GM18507 (cell line): ENCODE measurements at places on chromosomes 13 and 19.
A peak's percentile ranks its signal among the peaks of the same experiment; 100 is the strongest.

DNA sequence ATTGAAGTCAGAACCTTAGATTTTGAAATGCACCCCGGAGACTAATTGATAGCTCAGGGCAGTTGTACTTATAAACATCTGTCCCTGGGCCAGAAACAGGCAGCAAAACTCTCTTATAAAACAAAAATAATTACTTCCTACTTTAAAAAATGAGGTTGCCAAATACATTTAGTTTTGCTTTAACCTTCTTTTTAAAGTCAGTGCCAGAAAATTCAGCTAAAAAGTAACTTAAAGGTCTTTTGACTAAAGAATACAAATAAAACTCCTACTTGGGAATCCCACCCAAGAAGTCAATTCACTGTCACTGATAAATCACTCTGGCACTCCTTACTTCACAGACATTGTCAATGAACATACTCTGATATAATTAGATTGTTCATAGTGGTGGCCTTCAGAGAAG lies 60.7 kb downstream of the DOCK9 start:
- DNase-seq: no peak

DNA sequence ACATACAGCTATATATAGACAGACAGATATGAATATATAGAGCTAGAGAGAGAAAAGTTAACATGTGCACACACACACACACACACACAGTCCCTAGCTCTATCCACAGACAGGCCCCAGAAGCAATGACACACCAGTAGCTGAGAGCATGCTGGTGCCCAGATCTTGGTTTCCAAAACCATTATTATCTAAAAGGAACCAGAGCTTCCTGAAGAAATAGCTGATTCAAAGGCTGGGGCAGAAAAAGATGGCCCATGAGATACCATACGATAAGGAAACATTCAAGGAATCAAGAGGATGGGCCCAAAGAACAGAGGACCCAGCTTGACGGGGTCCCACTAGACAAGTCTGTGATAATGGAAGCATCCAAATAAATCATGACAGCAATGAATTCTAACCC lies 53.4 kb downstream of the ABCC4 start:
- DNase-seq: no peak

DNA sequence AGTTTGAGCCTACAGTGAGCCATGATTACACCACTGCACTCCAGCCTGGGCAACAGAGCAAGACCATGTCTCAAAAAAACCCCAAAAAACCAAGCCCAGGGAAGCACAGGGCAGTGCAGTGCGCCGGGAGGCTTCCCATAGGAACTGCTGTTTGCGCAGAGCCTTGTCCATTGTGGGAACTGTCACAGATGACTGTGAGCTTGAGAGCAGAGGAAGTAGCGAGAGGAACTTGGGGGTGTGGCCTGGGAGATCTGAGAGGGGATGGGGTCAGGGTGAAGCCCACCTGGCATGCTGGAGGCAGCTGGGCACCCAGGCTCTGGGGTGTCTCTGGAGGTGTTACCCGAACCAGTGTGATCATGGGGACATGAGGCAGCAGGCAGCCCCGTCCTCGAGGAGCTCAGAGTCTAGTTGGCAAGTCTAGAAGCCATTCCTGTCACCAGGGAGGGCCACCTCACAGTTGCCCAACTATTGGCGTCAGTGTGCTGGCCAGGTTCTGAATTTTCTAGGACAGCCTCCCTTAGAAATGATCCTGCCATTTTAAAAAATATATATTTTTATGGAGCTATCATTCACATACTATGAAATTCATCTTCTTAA lies 10.4 kb downstream of the KDM4B start:
- DNase-seq: no peak

DNA sequence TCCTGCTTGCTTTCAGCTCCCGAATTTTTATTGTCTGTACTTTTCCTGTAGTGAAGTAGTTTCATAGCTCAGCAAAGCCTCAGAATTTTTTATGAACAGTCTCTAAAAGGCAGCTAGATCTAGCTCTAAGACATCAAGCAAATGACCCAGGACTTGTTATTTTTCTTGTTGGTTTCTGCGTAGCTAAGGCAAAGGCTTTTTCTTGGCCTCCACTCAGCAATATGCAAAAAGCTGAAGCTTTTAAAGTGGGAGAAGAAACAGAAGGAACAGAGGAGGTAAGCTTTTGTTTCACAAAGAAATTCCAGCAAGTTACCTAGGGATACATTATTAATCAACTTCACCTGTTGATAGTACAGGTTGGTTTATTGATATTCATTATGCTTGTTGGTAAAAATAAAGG lies 235.9 kb downstream of the PCDH20 start:
- no peak for DNase-seq

DNA sequence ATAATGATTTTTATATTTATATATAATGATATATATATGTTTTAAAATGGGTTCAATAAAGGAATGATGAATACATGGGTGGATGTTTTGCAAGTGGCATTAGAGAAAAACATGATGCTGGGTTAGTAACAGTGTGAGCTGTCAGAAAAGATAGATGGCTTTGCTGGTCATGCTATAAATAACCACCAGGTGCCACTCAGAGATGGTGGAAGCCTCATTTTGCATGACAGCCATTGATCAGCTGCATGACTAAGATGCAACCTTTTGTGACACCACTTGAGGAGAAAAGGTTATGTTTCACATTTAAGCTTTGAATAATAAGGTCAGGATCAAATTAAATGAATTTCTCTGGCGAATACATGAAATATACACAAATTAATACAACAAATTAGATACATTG lies 737.7 kb downstream of the PCDH9 start:
- no peak for DNase-seq

DNA sequence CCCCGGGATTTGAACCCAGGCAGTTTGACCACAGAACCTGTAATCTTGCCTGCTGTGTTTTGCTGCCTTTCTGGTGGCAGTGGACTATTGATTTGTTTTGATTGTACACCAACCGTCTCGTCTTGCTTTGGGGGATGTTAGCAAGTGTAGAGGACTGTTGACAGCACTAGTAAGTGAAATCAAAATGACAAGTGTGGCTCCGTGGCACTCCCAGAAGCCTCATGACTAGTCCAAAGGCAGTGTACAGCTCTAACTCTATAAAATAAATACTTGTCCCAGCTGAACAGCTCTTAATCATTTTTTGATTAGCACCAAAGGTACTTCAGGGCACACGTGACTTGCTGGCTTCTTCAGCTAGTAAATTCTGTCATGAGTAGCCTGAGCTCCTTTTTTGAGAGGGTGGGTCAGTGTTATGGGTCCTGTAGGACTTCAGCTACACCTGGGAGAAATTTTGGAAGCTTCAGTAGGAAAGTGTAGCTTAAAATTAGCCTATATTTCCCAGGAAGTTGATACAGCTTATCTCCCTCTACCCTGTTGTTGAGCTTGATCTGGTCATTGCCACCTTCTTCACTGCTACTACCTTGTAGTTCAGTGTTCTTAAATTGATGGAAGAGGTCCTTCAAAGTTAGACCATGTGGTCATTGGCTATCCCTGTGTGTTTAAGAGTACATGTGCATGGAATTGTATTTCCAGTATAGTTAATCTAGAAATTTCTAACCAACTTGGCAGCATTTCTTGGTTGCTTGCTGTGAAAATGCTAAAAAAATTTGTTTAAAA lies 15.1 kb downstream of the TM9SF2 start:
- no peak for DNase-seq

- DNase-seq: no peak
Observed at GRCh38 chr19:45154064-45154827, 6.5 kb downstream of the NKPD1 start.

- DNase-seq: no peak
Observed at GRCh38 chr13:79939689-79940088, 401.2 kb downstream of the SPRY2 start.

DNA sequence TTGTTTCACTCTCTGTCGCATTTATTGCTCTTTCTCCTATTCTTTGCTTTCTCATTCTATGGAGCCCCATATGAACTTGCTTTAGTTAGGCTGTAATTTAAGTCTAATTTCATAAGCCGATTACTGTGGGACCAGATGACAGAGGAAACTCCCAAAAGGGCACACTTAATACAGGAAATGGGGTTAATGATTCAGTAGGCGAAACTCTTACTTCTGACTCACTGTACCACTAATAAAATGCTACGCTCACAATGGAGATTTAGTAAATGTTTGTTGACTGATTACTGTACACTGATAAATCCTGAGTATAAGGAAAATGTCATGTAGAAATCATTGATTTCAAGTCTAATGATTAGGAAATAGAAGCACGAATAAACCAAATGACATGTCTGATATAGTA lies 276.4 kb downstream of the KLF5 start:
- peak; percentile 9 for DNase-seq

DNA sequence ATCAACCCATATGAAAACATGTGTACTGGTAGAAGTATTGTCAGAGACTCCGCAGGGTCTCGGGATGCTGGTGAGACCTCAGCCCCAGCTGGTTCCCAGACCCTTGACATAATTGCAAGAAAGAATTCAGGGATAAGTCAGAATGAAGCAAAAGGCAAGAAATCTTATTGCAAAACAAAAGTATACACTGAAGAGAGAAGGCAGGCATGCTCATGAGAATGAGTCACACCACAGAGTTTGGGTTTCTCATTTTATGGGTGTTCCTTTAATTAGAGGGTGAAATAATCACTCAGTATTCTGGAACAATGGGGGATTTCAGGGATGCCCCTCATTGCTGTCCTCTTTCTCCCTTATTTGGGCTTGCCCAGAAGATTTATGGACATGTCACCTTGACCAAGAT lies 1423.8 kb upstream of the MIR17HG start:
- no peak for DNase-seq

DNA sequence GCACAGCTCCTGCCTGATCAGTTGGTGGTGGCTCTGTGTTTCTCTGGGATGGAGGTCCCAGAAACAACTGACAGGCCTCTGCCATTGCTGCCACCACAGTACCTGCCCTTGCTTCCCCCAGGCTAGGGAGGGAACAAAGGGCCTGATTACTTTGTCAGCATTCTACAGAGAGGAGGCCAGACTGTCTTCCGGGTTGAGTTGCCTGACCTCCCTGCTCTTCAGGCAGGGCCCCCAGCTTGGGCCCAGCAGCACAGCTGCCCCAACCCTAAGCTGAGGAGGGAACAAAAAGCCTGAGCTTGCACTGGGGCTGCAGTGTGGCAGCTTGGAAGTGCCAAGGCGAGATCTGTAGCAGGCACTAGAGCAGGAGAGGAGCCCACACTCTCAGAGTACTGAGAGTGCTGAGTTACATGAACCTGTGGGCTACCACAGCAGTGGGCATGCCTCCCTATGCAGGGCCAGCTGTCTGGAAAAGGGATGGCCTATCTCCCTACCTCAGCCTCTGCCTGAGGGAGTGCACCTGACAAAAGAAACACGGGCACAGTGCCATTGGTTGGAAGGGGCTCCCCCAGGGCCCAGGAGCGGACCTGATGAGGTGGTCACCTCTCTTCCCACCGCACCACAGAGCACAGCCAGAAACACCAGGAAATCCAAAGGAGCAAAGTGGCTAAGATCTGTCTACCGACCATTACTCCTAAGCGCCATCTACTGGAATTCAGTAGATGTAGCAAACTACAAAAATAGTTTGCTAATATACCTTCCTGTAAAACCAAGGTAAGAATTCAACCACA lies 24.4 kb downstream of the SLC25A15 start:
- no peak for DNase-seq

DNA sequence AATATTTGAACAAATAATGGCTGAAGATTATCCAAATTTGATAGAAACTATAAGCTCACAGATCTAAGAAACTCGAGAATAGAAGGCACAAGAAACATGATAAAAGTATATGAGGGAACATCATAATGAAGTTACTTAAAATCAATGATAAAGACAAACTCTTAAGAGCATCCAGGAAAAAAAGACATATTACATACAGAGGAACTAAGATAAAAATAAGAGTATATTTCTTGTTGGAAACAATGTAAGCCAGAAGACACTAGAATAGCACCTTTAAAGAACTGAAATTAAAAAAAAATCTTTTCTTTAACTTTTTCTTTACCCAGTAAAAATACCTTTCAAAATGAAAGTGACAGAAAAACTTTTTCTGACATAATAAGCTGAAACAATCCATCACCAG lies 356.4 kb downstream of the DNAJC15 start:
- DNase-seq: no peak

DNA sequence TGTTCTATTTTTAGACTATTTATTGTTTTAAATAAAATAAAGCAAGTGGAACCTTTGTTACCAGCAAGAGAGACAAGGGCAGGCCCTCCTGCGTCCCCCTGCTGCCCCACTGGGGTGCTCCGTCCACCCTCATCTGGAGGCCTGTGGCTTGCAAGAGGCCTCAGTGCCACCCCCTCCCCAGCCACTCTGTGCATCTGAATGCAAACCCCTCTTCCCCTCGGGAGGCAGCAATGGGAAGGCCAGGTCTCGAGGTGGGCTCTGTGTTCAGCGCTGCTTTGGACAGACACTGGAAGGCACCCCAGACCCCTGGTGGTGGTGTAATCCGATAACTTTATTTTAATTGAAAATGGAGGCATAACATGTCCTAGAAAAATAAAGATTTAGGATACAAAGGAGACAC lies 4.6 kb downstream of the SIX5 start:
- DNase-seq: no peak

- no peak for DNase-seq
Observed at GRCh38 chr19:49200238-49200862, 42.8 kb downstream of the TRPM4 start.

- no peak for DNase-seq
Observed at GRCh38 chr19:14148751-14149410, 12.5 kb upstream of the ASF1B start.

GRCh38 chr19:28235606-28236125 lies 977.3 kb downstream of the UQCRFS1 start:
- no peak for DNase-seq

DNA sequence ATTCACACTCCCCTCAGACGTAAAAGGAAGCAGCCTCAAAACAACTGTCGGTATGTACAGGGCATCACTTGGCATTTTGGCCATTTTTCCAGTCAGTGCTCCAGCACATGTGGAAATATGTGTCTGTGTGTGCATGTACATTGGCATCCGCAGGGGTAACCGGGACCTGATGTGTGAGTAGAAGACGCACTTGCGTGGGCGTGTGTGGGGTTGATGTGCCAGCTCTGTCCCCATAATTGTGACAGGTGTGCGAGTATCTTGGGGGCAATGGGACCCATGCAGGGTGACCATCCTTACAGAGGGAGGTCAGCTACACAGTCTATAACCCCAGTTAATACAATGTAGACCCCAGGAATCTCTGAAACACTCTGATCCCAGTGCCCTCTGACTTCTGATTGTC lies 7.3 kb upstream of the ZNF331 start:
- no peak for DNase-seq

DNA sequence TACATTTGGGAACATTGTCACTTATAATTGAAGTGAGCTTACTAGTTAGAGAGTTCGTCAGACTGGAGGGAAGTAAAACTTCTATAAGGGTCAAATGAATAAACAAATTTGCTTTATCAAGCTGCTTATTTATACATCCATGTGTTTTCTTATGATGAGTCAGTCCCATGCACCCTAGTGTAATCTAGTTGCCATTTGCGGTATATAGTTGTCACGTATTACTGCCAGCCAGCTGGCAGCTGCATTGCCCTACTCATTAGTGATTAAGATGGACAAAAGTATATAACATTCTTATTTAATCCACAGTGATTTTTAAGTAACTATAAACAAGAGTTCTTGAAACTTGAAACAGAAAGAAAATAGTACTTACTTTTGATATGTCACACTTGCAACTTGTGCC lies 182.4 kb downstream of the GPC6 start:
- no peak for DNase-seq
